CD14-positive monocyte (primary cell): ENCODE measurements at places on chromosomes 2 and 18.

- DNase-seq: no peak
Observed at GRCh38 chr2:221676566-221677172, 104.6 kb upstream of the EPHA4 start.

GRCh38 chr2:11602563-11603204 lies 67.3 kb downstream of the NTSR2 start:
- no peak for DNase-seq

GRCh38 chr18:12747530-12748315 lies 44.9 kb downstream of the PSMG2 start:
- no peak for DNase-seq

DNA sequence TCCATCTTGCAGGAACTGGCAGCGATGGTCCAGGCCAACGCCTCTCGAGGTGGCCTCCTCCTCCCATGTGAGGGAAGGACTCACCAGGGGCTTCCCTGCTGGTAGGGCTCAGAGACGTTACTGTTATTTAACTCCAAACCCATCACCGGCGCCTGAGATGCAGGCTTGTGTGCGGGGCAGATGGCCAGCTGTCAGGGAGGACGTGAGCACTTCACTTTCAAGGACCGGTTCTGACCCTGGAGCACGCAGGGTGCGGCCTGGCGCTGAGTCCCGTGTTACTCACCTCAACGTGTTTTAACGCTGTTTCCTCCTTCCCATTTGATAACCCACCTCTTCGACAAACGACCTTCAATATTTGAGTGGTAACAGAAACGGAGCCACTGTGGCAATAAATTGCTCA lies 350.2 kb downstream of the ZNF516 start:
- no peak for DNase-seq

DNA sequence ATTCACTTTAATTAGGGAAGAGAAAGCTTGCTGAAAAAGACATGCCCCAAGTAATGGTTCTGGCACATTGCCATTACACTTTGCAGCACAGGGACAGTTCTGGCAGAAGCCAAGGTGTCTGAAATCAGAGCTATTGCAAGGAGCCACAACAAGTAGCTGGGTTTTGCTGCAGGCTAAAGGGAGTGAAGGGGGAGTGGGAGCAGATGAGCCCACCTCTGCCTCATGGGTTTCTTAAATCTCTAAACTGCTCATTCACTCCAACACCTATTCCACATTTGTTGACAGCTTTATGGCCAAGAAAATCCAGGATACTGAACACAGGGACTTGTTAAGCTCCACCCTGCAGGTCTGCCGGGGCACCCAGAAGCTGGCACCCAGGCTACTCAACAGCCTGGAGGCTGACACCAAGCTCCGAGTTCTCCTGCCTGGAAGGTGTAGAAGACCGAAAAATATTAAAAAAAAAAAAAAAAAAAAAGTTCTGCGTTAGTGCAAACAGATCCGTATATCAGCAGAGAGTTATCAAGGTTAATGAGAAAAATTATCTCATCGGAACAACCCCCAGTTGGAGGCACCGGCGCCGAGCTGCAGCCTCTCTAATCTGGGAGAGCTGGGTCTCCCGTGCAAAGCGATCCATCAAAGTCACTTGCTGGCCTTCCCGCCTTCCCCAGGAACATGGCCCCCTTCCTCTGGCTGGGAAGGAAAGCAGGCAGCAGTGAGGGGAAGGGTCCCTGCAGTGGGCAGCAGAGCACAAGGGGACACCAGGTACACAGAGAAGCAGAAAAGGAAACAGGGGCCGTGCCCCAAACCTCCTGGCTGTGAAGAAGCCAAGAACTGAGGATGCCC lies 123.7 kb downstream of the HNMT start:
- DNase-seq: peak; percentile 7

DNA sequence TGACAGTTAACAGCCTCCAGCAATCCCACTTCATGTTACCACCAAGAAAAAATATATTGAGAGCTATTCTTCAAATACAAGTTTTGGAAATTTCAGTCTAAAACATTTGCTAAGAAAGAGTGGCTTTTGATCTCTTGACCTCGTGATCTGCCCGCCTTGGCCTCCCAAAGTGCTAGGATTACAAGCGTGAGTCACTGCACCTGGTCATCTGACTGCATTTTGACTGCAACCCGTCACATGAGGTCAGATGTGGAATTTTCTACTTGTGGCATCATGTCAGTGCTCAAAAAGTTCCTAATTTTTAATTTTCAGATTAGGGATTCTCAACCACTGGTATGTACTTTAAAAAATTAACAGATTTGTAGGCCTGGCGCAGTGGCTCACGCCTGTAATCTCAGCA lies 9.1 kb upstream of the CLK1 start:
- DNase-seq: no peak

GRCh38 chr18:45163871-45164270 lies 451.4 kb upstream of the SLC14A2 start:
- DNase-seq: no peak

DNA sequence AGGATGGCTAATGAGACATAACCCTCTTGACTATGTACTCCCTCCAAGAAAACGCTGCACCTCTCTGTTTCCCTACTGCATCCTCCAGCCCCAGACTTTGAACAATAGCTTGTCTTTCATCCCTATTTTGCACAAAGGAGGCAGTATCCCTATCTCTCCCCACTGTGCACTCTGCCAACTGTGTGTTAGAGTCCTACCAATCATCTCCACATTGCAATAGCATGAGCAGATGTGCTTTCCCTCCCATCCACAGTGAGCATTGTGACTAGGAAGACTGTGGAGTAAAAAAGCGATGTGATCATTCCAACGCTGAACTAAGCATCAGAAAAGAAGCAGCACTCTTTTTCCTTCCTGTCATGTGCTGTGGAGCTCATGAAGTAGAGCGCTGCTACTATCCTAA lies 206.3 kb upstream of the GULP1 start:
- no peak for DNase-seq

DNA sequence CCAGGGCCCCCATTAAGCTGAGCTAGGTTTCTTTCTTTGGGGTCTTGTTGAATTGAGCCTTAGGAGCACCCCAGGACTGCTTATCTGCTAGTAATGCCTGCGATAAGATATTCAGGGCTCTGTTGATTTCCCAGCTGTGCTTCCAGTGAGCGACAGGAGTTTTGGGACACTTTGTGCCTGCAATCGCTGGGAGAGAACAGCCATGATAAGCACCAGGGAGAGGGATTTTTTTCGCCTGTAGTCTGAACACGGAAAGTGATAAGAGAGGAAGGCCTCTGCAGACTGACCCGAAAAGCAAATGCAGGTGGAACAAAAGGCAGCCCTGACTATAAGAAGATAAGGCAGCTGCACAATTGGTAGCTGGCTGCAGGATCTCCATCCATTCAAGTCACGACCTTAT lies 244.3 kb downstream of the CNTNAP5 start:
- DNase-seq: no peak
